ENCODE measurements at places on chromosomes 1 and 21.
A peak's percentile ranks its signal among the peaks of the same experiment; 100 is the strongest.

GRCh38 chr1:59766227-59766855, 48.4 kb upstream of the HOOK1 start:
- DNase-seq: no peak

GRCh38 chr1:234326497-234327366, 46.5 kb upstream of the COA6 start:
- peak; percentile 33 for DNase-seq

- no peak for DNase-seq
These were observed 79.7 kb upstream of the MARK1 start for GRCh38 chr1:220448217-220448616.

DNA sequence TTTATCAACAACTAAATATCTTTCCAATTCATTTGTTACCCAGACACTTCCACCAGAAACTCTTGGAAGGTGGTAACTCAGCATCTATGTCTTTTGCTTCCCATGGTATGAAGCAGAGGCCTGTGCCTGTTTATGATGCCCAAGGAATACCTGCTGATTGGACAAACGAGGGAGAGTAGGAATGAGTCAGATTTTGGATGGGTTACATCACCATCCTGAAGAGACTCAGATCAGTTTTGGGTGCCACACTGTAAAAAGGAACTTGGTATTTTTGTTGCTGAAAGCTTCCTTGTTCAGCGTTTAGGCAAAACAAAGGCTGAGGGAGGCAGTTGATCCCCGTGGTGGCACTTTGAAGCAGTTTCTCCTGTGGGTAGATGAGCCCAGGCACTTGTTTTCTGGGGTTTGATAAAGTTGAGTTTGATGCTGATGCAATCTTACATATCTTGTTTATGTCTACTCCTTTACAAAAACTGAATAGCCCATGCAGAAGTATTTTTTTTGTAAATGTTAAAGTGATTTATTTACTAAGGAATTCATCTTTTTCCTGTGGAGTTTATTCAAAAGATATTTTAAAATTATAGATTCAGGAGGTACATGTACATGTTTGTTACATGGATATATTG, 26.7 kb upstream of the CYP4X1 start:
- no peak for DNase-seq

DNA sequence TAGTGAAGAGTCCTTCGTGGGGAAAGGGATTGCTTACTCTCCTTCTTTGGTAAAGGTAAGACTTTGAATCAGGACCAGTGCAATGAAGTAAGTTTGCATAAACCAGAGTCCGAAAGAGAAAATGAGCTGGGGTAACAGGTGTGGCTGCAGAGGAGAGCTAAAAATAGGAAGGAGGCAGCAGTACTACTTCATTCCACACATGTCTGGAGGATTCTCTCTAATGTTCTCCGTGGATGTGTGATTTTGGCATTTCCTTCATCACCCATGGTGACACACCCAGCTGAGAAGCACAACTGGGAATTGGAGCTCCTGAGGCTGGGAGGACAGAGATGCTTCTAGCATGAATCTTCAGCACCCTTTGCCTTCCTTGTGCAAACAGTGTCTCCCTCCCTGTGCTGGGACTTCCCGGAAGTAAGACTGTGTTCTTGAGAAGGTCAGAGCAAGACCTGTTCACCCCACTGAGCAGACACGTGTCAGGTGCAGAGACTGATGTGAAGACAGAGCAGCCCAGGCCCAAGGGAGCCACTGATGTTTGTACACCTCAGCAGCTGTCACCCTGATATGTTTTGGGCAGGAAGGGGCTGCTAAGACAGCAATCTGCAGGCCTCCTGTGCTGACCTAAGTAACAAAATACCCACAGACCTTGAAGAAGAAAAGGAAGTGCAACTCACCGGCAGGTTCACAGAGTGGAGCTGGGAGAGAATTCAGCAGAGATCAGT, 13.3 kb downstream of the FCRL1 start:
- no peak for DNase-seq

GRCh38 chr1:91578320-91579109, 77.9 kb downstream of the CDC7 start:
- DNase-seq: no peak
